T1000 (cell line): ENCODE measurements at places on chromosomes 7 and 10.

DNA sequence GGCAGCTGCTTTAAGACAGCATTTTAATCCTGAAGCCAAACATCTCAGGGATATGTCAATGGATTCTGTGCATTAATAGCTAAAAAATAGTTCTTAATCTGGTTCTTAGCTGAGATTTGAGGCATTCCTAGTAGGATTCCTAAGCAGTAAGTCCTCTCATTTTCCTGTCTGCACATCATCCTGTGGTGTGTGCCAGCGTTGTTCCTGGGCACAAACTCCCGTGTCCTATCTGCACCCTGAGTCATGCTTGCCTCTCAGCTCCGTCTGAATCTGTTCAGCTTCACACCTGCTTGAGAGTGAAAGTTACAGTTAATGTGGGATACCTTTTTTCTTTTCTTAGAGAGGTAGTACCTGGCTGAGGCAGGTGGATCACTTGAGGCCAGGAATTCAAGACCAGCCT lies 19.5 kb downstream of the BAG3 start:
- no peak for DNase-seq

DNA sequence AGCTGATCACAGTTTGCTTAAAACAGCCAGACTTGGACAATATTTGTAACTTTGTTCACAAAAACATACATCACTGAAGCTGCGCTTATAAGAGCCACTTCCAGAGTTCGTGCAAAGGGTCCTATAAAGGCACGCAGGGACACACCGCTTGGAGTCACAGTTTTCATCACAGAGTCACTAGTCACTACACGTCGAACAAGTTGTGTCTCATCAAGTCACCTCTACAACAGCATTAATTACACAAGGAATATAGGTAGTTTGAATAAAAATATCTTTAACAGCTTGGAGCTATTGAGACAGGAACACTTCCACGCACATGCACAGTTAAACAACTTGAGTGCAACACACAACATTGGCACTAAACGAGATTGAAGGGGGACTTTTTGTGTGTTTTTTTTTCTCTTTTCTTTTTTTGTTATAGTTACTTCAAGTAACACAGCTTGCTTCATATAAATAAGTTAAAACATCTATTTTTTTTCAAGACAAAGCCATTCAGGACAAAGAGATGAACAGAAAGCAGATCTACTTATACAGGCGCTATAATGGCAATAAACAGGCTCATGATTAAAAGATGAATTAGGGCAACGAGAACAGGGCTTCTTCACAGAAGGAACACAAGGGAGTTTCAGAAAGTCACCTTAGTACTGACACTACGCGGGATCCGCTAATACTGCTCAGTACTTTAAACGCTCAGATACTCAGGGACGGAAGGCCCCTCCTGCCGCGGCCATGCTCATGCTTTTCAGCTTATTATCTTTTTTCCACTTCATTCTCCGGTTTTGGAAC lies 2.2 kb downstream of the HOXA5 start:
- DNase-seq, result no peak

- DNase-seq, result no peak
These were observed 18.6 kb downstream of the C7orf33 start for GRCh38 chr7:148609045-148609725.

DNA sequence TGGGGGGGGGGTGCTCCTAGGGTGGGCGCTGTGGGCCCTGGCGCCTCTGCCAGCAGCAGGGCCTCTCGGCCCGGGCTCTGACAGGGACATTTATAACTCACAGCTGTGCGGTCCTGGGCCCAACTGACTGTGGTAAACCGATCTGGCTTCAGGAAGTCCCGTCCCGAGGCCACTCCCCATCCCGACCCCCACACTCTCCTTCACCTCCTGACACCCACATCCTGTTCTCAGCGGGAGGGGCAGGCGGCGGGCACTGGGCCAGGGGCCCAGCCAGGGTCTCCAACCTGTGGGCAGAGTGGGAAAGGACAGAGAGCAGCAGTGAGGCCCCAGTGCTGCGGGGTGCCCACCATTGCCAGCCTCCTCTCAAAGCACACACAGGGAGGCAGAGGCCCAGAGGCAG lies 69.1 kb downstream of the ZMIZ1 start:
- no peak for DNase-seq

GRCh38 chr10:72375585-72375984 lies 20.9 kb upstream of the DNAJB12 start:
- DNase-seq, result no peak

GRCh38 chr10:123575105-123575504 lies 91.0 kb upstream of the GPR26 start:
- no peak for DNase-seq

GRCh38 chr7:49775949-49776443 lies 2.6 kb downstream of the VWC2 start:
- no peak for DNase-seq

GRCh38 chr7:69295977-69296376 lies 302.3 kb upstream of the AUTS2 start:
- no peak for DNase-seq

DNA sequence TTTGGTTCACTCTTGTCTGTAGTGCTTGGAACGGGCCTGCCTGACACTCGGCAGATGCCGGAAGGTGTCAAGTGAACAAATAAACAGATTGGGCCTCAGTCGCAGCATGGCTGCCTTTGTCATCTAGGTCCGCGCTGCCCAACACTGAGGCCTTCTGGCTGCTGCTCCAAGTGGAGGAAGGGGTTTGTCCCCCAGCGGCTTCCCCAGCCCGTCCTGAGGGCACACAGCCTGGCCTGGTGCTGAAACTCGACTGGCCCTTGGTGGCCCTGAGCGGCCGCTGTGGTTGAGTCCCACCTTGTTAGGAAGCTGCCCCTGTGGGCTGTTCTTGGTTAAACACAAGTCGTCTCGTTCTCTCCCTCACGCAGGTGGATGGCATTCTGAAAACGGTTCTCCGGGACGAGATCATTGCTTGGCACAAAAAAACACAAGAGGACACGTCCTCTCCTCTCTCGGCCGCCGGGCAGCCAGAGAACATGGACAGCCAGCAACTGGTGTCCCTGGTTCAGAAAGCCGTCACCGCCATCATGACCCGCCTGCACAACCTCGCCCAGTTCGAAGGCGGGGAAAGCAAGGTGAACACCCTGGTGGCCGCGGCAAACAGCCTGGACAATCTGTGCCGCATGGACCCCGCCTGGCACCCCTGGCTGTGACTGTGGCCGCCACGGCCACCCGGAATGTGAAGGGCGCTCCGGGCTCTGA lies 132.1 kb downstream of the SMURF1 start:
- no peak for DNase-seq

DNA sequence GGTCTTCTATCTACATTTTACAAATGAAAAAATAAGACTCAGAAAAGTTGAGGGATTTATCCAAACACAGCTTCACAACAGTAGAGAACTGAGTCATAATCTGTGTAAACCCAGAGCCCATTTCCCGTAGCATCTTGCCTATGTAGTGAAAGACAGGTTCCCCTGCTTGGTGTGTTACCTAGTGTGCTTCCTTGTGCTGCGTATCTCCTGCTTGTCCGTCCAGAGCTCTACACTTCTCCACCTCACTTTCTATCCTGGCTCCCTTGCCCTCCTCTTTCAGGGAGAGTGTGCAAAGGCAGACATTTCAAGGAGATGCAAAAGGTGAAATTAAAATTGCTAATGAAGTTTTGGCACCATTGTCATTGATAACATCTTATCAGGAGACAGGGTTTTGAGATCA lies 1.4 kb upstream of the ASNS start:
- DNase-seq, result no peak

DNA sequence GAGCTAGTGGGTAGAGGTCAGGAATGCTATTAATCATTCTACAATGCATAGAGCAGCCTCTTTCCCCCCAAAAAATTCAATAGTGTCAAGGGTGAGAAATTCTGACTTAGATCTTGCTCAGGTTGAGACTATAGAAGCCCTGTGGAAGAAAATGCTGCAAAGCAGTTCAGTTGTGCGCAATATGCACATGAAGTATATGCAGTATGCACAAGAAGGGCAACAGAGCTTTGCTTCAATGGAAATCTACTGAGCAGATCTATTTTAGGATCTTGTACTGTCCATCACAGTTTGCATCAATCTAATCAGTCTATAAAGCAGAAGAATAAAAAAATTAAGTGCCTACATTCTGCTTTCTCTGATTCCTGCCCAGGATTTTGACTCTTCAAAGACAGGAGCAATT lies 225.8 kb upstream of the STEAP1 start:
- DNase-seq, result no peak

DNA sequence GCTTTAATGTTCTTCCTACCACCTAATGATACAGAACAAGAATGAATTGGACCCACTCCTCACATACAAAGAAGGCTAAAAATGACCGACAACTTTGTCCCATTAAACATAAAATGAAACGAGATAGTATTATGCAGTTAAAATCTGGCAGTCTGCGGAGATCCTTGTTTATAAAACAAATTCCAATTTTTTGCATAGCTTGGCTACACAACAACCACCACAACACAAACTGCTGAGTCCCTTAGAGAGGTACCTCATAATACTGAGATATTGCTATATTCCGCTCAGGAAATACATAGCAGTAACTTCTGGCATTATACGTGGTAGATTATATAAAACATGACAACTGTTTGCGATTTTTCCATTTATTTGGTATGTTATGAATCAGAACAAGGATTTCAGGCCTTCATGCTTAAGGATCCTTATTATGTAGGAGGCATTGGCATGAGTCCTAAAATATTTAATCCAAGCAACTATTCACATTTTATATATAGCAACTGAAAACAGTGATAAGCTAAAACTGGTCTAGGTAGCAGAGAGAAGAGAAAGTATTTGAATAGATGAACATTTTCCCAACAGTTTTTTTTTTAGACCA lies 96.0 kb downstream of the ANK3 start:
- no peak for DNase-seq

DNA sequence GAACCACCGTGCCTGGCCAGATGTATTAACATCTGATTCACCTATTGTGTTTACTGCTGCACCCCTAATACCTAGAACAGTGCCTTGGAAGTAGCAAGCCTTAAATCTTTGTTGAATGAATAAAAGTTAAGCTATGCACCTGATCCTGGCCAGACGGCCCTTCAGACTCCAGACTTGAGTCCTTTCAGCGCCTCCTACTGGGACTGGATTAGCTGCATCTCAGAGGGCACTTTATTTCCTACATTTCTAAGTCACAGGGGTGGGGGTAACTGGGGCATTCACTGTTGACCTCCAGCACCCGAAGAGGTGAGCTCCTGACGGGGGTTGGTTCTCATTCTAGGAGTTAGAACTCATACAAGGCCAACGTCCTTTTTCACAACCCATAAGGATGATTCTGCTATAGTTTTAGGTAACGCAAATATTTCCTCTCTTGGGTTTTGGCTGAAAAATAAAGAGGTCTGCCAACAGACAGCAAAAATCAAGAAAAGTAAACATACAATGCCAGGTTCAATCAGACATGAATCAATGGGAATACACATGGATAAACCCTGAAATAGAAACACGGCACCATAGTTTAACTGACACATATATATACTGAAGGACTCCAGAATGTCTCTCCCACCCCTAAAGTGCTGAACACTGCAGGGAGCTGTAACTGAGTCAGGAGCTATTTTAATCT lies 48.0 kb upstream of the DLG5 start:
- DNase-seq, result no peak

GRCh38 chr10:120650705-120651399 lies 193.8 kb downstream of the PLPP4 start:
- DNase-seq, result no peak

- DNase-seq, result no peak
These were observed 42.0 kb upstream of the CELF2 start for GRCh38 chr10:10975647-10976046.

- DNase-seq, result no peak
These were observed 61.1 kb downstream of the TWIST1 start for GRCh38 chr7:19056305-19056704.

GRCh38 chr10:125015356-125015944 lies 73.5 kb downstream of the ZRANB1 start:
- DNase-seq, result no peak

GRCh38 chr10:2414039-2414438 lies 653.3 kb upstream of the PFKP start:
- no peak for DNase-seq

DNA sequence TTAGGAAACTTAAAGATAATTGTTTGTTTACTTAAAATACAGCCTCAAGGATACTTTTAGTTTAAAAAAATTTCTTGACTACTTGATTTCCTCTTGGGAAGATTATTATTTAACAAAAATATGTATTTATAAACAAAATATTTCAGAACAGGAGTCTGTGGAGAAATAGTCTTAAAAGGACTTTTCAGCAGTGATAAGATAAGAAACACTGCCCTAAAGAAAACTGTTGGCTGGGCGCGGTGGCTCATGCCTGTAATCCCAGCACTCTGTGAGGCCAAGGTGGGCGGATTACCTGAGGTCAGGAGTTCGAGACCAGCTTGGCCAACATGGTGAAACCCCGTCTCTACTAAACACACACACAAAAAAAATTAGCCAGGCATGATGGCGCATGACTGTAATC lies 22.6 kb upstream of the HERPUD2 start:
- no peak for DNase-seq

DNA sequence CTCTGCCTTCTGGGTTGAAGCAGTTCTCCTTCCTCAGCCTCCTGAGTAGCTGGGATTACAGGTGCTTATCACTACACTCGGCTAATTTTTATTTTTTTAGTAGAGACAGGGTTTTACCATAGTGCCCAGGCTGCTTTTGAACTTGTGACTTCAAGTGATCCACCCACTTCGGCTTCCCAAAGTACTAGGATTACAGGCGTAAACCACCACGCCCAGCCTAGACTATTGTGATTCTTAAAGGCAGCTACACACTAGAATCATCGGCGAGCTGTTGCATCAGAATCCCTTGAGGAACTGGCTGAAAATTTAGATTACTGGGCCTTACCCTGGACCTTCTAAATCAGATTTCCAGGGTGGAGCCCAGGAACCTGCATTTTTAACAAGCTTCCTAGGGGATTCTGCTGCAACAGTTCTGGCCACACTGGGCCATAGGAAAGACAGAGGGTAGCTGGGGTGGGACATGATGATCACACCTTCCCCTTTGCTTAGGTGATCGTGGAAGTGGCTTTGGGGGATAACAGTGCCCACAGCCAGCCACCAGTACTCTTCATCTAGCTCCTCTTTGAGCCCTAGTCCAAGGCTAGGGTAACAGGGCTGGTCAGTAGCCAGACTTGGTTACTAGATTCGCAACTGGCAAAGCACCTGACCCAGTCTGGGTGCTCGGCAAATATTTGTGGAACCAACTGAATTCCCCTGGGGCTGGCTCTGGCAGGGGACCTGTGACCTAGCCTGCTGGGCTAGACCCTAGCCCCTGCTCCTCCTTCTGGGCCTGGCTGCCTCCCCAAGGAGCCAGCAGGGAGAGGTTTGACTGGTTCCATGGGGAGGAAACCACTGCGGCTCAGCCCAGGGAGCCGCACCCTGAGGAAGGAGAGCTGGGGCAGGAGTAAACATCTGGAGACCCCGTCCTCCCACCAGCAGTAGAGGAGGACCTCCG lies 67.1 kb upstream of the DUSP5 start:
- no peak for DNase-seq

DNA sequence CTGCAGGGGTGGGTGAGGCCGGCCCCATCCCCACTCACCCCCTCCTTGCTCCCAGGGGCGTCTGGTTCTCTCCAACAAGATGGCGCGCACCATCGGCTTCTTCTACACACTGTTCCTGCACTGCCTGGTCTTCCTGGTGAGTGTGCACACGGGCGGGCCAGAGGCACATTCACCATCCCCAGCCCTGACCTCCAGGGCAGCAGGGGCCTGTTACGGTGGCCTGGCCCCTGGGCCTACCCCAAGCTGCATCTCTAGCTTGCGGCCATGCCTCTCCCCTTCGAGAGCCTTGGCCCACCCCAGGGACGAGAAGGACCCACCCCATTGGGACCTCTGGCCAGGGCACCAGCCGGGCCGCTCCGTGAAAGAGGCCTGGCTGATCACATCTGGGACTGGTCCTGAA lies 4.9 kb upstream of the SH2B2 start:
- DNase-seq, result no peak

- DNase-seq, result no peak
These were observed 9.3 kb downstream of the CHST12 start for GRCh38 chr7:2412587-2413201.
